ENCODE measurements at places on chromosomes 1 and 21.

GRCh38 chr1:63407002-63407401, 39.6 kb downstream of the ALG6 start:
- DNase-seq: no peak

GRCh38 chr1:244414543-244414942, 37.2 kb downstream of the ADSS2 start:
- DNase-seq: no peak

- DNase-seq: no peak
Observed at GRCh38 chr1:32394890-32395432, 720 bp upstream of the BSDC1 start.

DNA sequence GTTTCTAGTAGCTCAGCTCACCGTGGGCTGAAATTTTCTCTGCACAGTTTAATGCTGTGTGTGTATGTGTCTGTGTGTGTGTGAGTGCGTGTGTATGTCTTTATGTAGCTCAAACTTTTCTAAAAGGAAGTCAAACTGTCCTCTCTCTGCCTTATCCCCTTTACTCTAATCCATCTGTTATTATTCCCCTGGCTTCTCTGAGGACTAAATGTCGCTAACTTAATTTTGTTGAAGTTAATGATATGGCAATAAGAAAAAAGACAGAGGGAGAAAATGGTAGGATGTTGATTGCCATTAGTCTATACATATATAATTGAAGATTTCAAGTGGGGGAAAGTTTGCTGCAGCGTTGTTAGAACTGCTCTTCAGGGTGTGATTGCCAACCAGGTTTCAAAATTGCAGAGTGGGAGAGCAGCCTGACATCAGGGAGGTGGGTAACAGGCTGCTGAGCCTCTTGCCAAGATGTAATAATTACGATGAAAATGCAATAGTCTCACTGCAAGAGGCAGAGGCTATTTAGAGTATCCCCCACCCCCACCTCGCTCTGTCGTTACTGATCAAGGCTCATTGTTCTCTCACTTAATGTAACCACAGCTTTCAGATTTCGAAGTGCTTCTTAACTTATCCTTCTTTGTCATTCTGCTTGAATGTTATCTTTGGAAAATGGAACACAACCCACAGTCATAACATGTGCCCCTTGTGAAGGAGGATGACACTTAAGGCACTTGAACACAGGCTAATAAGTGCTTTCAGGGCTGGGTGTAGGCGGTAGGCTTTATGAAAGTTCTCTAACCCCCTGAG, 559.0 kb upstream of the PLXNA2 start:
- no peak for DNase-seq

- DNase-seq: no peak
Observed at GRCh38 chr1:248821101-248821500, 4.6 kb downstream of the SH3BP5L start.

DNA sequence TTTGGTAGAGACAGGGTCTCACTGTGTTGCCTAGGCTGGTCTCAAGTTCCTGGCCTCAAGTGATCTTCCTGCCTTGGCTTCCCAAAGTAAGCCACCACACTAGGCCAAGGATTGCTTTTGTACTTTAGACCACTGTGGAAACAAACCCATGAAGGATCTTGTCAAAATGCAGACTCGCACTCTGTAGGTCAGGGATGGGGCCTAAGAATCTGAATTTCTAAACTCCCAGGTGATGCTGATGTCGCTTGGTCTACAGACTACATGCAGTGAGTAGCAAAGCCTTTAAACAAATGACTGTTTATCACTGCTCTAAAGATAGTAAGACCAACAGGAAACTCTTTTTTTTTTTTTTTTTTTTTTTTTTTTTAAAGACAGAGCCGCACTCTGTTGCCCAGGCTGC, 54.1 kb upstream of the MUTYH start:
- no peak for DNase-seq

- no peak for DNase-seq
Observed at GRCh38 chr1:19315378-19316198, 3.5 kb downstream of the SLC66A1 start.

DNA sequence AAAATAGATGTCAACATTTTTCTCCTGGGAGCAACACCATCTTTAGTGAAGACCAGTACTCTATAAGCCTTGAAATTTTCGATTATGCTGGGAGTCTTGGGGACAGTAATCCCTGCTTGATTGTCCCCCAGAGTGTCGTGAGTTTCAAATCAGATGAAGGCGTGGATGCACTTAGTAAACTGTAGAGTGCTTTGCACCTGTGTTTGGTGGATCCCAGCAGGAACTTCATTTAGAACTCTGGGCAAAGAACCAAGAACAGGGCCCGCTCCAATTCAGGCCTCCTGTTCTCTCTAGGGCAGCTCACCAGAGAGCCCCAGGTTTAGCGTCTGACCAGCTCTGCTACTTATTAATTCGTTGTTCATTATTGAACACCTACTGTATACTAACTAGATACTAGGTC, 1.5 kb downstream of the GPX7 start:
- DNase-seq: no peak

All from left hindlimb (tissue), 1 donor.